ENCODE measurements at places on chromosomes 2 and 18. TPM values are rescaled to one million over a fixed set of nuclear protein-coding genes. Genes with fewer than 3 reads are reported as not detected.

The COBLL1 gene
- 3.6 TPM for total RNA-seq

The TXNDC2 gene
- 0.87 TPM for total RNA-seq

The AGPS gene
- total RNA-seq = 229 TPM

DNA sequence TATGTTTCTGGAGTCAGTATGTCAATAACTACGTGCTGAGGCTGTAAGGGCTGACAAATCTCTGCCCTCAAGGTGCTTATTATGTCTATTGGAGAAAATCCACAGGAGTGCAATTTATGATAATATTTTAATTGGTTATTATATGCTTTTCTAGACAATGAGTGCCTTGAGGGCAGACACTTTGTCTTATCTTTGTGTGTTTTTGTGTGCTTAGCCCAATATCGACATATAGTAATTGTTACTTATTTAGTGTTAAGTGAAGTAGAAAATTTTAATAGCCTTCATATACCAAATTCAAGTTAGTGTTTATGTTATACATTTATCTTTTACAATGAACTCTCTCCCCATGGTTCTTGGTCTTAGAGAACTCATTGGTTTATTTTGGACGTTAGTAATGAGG, 118.9 kb downstream of the WDR7 start:
- DNase-seq = no peak

DNA sequence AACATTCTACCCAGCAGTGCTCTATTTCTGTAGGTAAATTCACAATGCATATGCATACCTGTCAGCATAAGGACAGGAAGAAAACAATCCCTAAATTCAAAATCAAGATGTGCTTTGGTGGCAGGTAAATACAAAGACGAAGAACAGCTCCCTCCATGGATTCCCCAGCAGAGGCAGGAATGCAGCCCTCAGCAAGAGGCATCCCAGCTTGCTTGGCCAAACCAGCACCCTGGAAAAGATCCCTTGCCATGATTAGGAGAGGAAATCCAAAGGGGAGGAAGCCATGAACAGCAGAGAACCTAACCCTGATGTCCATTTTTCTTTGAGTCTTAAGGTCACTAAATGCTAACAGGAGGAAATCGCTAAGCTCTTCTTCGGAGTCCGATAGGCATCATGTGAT, 91.2 kb downstream of the KCTD1 start:
- DNase-seq = no peak

DNA sequence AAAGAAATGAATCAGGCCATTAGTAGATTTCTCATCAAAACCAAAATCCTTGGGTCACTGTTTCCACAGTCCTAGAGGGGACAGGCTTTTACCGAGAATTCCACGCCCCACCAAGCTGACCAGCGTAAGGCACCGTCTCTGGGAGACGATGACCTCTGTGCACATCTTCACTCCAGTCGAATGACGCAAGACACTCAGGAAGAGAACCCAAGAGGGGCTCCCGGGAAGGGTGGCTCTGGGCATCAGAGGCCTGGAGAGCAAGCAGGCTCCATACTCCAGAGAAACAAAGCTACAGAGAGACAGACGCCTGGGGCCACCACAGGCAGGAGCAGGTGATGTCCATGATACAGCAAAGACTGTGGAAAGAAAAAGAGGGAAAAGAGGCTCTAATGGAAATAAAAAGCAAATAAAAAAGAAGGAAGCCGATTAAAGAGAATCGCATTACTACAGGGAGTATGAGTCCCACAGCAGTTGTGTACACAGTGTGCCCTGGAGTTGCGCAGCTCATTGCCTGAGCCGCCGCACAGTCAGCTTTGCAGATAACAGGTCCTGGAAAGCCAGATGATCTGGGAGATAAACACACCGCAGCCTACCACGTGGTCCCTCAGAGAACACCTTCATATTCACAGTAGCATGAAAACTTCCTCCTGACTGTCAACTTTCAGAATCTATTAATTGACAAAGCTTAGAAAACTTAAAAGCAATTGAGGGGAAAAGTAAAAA, 572.7 kb upstream of the SALL3 start:
- DNase-seq = no peak

GRCh38 chr2:235098736-235099494, 147.1 kb downstream of the SH3BP4 start:
- DNase-seq = peak; percentile 70

DNA sequence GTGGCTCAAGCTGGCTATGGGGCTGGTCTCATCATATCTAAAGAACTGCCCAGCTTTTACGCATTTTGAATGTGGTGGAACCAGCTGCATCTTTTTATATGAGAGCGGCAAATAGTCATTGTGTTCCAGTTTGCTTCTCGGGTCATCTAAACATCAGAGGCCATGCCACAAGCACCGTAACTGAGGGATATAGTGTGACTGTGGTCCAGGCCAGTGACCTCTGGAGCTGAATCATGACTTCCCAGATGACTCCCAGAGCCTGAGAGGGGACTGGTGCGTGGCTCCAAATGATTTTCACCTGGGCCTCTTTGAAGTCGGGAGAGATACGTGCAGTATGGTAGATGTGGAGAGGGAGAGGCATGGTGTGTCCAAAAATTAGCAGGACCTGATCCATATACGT, 271.0 kb downstream of the NEDD4L start:
- DNase-seq = peak; percentile 79

- no peak for DNase-seq
Measured at GRCh38 chr2:164696634-164697033, 75.4 kb upstream of the GRB14 start.

GRCh38 chr2:239532859-239533258, 132.0 kb upstream of the HDAC4 start:
- no peak for DNase-seq
